Activated naive CD8-positive, alpha-beta T cell treated with anti-CD3 and anti-CD28 coated beads, Interleukin-2, amount 10 ng/mL, durations not matched to agents 7 days and 5 days (primary cell): ENCODE measurements at places on chromosomes 7 and 10. TPM values are rescaled to one million over a fixed set of nuclear protein-coding genes. Genes with fewer than 3 reads are reported as not detected.

Gene LRRTM3
- not detected for total RNA-seq

Gene CCDC3
- total RNA-seq: not detected

Gene MRPS17
- total RNA-seq: 12.3 TPM

Gene LIPJ
- total RNA-seq: not detected

Gene TPST1
- 2.9 TPM for total RNA-seq

Gene HABP2
- total RNA-seq: not detected

Gene ATRNL1
- total RNA-seq: not detected

Gene SLC26A3
- not detected for total RNA-seq

DNA sequence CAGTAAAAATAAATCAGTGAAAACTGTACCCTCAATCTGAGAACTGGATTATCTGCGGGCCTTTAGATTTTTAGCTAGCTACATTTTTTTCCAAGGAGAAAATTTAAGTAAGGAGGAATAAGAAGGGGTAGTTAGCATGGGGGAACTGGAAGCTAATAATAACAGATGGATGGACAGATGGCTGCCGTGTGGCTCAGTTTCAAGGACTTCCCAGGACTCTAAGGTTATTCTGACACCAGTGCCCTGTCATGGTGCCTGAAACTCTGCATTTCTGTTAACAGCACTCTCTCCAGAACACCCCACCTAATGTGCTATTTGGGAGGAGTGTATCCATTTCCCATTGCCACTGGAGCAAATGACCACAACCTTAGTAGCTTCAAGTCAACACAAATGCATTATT lies 75.7 kb upstream of the PDE1C start:
- no peaks in the 10 kb centered on the region for H3K36me3 ChIP-seq
- no peak overlapping the region for H3K27ac ChIP-seq

GRCh38 chr7:40232242-40232893 lies 97.6 kb downstream of the SUGCT start:
- H3K4me3 ChIP-seq: no peak overlapping the region
- no peaks in the 10 kb centered on the region for H3K36me3 ChIP-seq
- peaks cover 11% of the 10 kb centered on the region for H3K4me1 ChIP-seq
- no peak overlapping the region for H3K27ac ChIP-seq
- H3K27me3 ChIP-seq: no peaks in the 10 kb centered on the region

GRCh38 chr10:64014281-64014680 lies 493.1 kb downstream of the REEP3 start:
- H3K27me3 ChIP-seq: no peaks in the 10 kb centered on the region
- no peaks in the 10 kb centered on the region for H3K36me3 ChIP-seq
- H3K4me3 ChIP-seq: no peak overlapping the region
- no peak for DNase-seq
- no peaks in the 10 kb centered on the region for H3K4me1 ChIP-seq
- H3K27ac ChIP-seq: no peak overlapping the region

DNA sequence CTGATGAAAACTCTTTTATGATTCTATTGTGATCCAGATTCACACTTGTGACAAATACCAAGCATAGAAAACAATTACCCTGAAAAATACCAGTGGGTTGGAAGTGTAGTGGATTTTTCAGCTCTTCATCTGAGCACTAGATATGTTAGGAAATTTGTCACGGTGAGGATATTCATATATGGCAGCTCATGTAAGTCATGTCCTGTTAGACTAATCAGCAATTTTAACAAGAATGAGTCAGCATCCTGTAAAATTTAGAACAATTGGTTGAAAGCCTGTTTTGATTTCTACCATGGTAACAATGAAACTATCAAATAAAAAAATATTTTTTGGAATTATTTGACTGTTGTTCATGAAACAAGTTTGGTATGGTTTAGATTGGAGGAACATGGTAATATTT lies 334.3 kb downstream of the CACNA2D1 start:
- no peaks in the 10 kb centered on the region for H3K4me1 ChIP-seq
- no peak overlapping the region for H3K27ac ChIP-seq
- no peaks in the 10 kb centered on the region for H3K36me3 ChIP-seq
- H3K27me3 ChIP-seq: no peaks in the 10 kb centered on the region
- no peak for DNase-seq
- no peak overlapping the region for H3K4me3 ChIP-seq

DNA sequence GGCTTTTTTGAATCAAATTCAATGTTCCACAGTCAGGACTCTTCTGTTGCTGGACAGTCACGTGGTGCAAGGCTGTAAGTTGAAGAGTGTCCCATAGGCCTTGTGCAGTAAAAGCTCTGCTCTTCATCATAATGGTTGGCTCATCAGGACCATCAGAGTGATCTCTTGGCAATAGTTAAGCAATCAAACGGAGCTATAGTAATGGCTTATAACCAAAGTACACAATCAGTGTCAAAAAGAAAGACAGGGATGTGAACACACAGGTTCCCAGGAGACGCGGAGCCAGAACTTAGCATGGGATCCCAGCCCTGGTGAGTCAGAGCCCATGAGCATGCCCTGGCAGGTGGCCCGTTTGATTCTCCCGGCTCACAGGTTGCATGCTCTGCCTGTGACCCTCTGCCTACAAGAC lies 10.8 kb upstream of the GPNMB start:
- H3K27me3 ChIP-seq: peaks cover 6% of the 10 kb centered on the region
- no peaks in the 10 kb centered on the region for H3K36me3 ChIP-seq
- H3K27ac ChIP-seq: no peak overlapping the region
- peaks cover 5% of the 10 kb centered on the region for H3K4me1 ChIP-seq

- no peak overlapping the region for H3K27ac ChIP-seq
- peaks cover 20% of the 10 kb centered on the region for H3K27me3 ChIP-seq
- no peak for DNase-seq
- H3K4me1 ChIP-seq: no peaks in the 10 kb centered on the region
These were observed 11.7 kb upstream of the MTERF1 start for GRCh38 chr7:91892099-91892705.

DNA sequence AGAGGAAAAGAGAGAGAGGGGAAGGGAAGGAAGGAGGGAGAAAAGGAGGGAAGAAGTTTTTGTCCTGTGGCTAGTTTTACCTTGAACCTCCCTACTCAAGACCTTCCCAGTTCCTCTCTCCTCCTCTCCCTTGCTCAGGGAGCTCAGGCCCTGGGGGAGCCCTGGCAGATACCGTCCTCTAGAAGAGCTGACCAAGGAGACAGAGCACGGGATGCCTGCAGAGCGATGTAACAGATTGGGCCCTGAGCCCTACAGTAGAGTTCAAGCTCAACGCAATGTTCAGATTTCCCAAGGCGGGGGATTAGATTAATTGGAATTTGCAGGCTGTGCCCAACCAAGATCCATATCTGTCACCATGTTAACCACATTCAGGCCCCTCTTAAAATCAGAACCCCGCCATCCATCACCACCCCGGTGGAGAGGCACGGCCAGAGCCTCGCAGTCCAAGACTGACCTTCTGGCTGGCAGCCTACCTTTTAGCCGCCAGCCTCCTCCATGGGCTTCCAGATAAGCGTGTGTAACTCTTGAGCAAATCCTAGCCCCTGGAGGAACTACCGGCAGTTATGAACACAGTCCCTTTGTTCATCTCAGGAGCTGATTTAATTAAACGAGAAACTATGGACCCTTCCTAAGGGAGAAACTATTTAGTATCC lies 70.6 kb downstream of the KCNMA1 start:
- peaks cover 11% of the 10 kb centered on the region for H3K27me3 ChIP-seq
- H3K36me3 ChIP-seq: no peaks in the 10 kb centered on the region
- no peak for DNase-seq

DNA sequence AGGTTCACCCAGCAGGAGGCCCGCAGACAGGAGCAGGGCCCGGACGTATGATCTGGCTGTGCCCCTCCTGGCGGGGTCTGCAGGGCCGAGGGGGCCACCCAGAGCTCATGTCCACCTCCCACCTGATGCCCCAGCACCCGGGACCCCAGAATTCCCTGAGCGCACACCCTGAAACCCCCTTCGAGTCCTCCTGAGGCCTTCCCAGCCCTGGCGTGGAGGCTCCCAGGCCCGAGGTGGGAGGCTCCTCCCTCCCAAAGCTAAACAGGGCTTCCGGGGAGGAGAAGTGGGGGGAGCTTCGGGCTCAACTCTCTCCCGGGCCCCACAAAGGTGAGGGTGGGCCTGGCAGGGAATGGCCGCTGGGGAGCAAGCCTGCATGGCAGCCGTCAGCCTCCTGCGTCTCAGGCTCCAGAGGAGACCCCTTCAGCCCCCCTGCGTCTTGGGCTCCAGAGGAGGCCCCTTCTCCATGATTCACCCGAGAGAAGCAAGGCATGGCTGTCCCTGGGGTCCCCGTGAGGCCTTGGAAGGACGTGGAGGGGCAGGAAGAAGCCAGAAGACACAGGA lies 30.2 kb downstream of the MICALL2 start:
- peaks cover 2% of the 10 kb centered on the region for H3K4me1 ChIP-seq
- H3K36me3 ChIP-seq: no peaks in the 10 kb centered on the region
- no peak for DNase-seq
- no peak overlapping the region for H3K27ac ChIP-seq
- H3K4me3 ChIP-seq: no peak overlapping the region

DNA sequence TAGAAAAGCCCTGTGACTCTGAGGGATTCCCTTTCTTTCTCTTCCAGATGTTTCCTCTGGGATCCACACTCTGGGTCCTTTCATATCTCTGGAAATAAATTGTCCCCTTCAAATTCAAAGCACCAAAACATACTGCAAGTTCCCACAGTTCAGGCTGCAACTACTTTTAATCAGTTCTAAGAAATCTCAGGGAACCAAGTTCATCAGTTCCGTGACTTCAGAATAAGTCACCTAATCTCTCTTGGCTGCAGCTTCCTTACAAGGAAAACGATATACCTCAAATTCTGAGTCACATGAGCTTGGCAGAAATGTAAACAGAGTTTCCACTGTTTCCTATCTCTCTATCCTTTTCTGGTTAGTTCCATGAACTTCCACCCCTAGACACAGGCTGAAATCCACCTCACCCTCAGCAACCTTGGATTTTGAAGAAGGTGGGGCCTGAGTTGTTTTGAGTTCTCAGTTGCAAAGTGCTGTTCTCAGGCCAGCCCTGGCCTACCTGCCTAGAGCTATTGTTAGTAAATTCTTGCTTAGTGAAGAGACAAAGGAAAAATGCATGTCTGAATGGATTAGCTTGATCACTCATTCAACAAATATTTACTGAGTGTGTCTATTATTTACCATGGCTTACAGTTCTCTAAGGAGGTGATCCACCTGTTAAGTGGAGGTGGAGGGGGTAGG lies 59.3 kb upstream of the IL6 start:
- DNase-seq: no peak
- no peak overlapping the region for H3K27ac ChIP-seq
- H3K36me3 ChIP-seq: peaks cover 22% of the 10 kb centered on the region
- peaks cover 1% of the 10 kb centered on the region for H3K27me3 ChIP-seq
- H3K4me1 ChIP-seq: peaks cover 42% of the 10 kb centered on the region

- no peaks in the 10 kb centered on the region for H3K4me1 ChIP-seq
- no peak for DNase-seq
- no peak overlapping the region for H3K4me3 ChIP-seq
- no peaks in the 10 kb centered on the region for H3K27me3 ChIP-seq
These were observed 95.1 kb downstream of the NPY start for GRCh38 chr7:24378871-24379616.

- no peaks in the 10 kb centered on the region for H3K4me1 ChIP-seq
- H3K27ac ChIP-seq: no peak overlapping the region
- DNase-seq: no peak
- no peak overlapping the region for H3K4me3 ChIP-seq
- H3K27me3 ChIP-seq: no peaks in the 10 kb centered on the region
These were observed 166.8 kb downstream of the ETV1 start for GRCh38 chr7:13822678-13823077.

DNA sequence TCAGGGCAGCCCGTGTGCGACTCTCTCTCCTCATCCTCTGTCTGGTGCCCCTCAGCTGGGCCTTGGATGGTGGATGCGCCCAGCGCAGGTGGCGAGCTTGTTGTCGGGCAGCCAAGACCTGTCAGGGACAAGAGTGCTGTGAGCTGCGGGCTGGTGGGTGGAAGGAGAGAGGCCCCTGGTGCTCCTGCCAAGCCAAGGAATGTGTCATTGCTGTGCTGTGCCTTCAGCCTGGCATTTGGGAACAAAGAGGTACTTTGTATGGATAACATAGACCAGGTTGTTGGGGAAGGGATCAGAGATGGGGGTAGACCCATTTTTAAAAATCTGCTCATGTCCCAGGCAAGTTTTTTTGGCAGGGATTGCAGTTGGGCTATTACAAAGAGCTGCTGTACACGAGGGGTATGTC lies 120.9 kb downstream of the PKD1L1 start:
- no peak for DNase-seq
- H3K27ac ChIP-seq: no peak overlapping the region
- no peaks in the 10 kb centered on the region for H3K27me3 ChIP-seq
- H3K36me3 ChIP-seq: no peaks in the 10 kb centered on the region
- H3K4me3 ChIP-seq: no peak overlapping the region

- DNase-seq: no peak
- H3K27me3 ChIP-seq: no peaks in the 10 kb centered on the region
- H3K4me1 ChIP-seq: peaks cover 14% of the 10 kb centered on the region
These were observed 285.2 kb downstream of the USP6NL start for GRCh38 chr10:11326241-11326640.

- no peaks in the 10 kb centered on the region for H3K27me3 ChIP-seq
- H3K4me3 ChIP-seq: no peak overlapping the region
- H3K4me1 ChIP-seq: peaks cover 38% of the 10 kb centered on the region
- peak overlapping the region; percentile 7 for H3K27ac ChIP-seq
- peaks cover 50% of the 10 kb centered on the region for H3K36me3 ChIP-seq
These were observed 17.8 kb downstream of the SCD start for GRCh38 chr10:100364735-100365391.

DNA sequence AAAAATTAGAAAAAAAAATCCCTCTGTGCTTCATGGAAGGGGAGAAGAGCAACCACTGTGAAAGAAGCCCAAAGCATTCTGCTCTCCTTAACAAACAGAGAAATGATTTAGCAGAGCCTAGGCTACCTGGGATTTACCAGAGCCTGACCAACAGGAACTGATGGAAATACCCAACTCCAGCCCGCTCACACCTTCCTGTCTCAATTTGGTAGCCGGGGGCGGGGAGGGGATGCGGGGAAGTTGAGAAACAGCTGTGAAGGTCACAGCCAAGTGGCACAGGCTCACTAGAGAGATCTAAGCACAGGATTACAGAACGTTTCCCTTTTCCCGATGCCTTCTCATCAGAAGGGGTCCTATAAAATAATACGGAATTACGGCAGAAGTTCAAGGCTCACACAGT lies 17.6 kb downstream of the RSU1 start:
- no peak overlapping the region for H3K4me3 ChIP-seq
- H3K27ac ChIP-seq: no peak overlapping the region
- H3K36me3 ChIP-seq: peaks cover 34% of the 10 kb centered on the region
- DNase-seq: no peak
- no peaks in the 10 kb centered on the region for H3K27me3 ChIP-seq
- peaks cover 8% of the 10 kb centered on the region for H3K4me1 ChIP-seq
